Epithelial cell of proximal tubule (primary cell): ENCODE measurements at places on chromosomes 12 and 14. TPM values are rescaled to one million over a fixed set of nuclear protein-coding genes. Genes with fewer than 3 reads are reported as not detected.

The BRMS1L gene
- 3.7 and 5.2 TPM in 2 replicates for total RNA-seq

The KIF5A gene
- total RNA-seq: 0.46 and 0.51 TPM in 2 replicates

The RBM23 gene
- 76.4 and 90.6 TPM in 2 replicates for total RNA-seq

The DICER1 gene
- total RNA-seq: 27.4 and 27.9 TPM in 2 replicates

The RTN1 gene
- 0.35 and 0.51 TPM in 2 replicates for total RNA-seq

The SERPINA12 gene
- total RNA-seq: not detected in 2 replicates
